ENCODE measurements at places on chromosomes 3 and 15.

DNA sequence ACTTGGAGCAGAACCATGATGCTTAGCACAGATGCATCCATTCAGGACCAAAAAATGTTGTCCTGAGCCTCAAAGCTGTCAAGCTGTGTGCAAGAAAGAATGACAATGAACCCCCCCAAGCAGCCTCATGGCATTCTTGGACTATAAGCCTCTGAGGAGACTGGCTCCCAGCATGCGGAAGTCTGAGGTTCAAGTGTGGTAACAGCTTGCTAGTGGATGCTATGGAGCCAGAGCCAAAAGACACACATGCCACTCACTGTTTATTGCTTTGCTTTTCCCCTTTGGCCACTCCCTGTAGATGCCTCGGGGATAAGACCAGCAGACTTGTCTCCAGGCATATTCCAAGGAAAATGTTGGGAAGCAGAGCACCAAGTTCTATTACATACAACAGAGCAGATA, 38.2 kb upstream of the SNRK start:
- no peak overlapping the region for H3K27ac ChIP-seq
- DNase-seq: no peak
- peaks cover 9% of the 10 kb centered on the region for H3K27me3 ChIP-seq
- no peaks in the 10 kb centered on the region for H3K4me1 ChIP-seq

- H3K4me3 ChIP-seq: no peak overlapping the region
- H3K36me3 ChIP-seq: no peaks in the 10 kb centered on the region
- DNase-seq: no peak
- 0 out of 2 replicates have a peak, but pooled peaks cover 3% of the 10 kb centered on the region for H3K4me1 ChIP-seq
- no peaks in the 10 kb centered on the region for H3K27me3 ChIP-seq
Measured at GRCh38 chr3:43718296-43718695, 27.6 kb downstream of the ABHD5 start.

DNA sequence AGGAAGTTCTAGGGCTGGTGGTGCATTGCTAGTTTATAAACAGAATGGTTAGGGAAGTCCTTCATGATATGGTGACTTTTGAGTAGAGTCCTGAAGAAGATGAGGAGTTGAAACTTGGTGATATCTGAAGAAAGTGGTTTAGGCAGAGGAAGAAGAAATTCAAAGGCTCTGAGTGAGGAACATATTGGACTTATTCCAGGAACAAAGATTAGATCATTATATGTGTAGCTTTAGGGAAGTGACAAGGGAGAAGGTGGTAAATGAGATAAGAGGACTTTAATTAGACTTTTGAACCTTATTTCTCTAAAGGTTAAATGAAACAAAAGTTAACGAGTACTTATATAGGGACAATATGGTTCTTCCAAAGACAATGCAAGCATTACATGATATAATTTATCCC, 286.7 kb downstream of the DOCK3 start:
- H3K4me3 ChIP-seq: no peak overlapping the region
- DNase-seq: no peak
- H3K27ac ChIP-seq: no peak overlapping the region
- no peaks in the 10 kb centered on the region for H3K27me3 ChIP-seq
- no peaks in the 10 kb centered on the region for H3K4me1 ChIP-seq

DNA sequence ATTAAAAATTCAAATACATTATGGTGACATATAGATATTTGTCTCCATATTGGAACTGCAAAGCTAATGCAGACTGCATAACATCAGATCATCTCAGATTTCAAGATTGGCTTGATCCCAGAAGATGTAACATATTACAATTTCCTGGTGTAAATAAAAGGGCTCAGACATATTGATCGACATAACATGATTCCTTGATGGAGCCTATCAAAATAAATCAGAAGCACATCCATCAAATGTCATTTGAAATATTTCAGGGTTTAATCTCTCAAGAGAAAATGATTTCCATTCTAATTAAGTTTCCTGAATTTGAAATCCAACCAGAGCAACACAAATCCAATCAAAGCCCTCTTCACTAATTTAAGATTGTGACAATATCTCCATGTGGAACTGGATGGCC, 75.1 kb upstream of the UNC13C start:
- H3K4me1 ChIP-seq: no peaks in the 10 kb centered on the region
- no peak for DNase-seq
- H3K36me3 ChIP-seq: no peaks in the 10 kb centered on the region
- no peak overlapping the region for H3K27ac ChIP-seq
- H3K4me3 ChIP-seq: no peak overlapping the region
- no peaks in the 10 kb centered on the region for H3K27me3 ChIP-seq

- no peak within 1 kb of the TSS for H3K27ac ChIP-seq
- peaks cover 26% of the 10 kb centered on the region for H3K27me3 ChIP-seq
- no peaks in the 10 kb centered on the region for H3K36me3 ChIP-seq
- H3K4me1 ChIP-seq: no peaks in the 10 kb centered on the region
Measured at GRCh38 chr3:13073326-13074005, at the start of gene IQSEC1. TSS of gene IQSEC1 (minus strand) at chr3:13073429. CDS start at chr3:13073014, 415 bp downstream.

- no peaks in the 10 kb centered on the region for H3K27me3 ChIP-seq
- H3K4me1 ChIP-seq: no peaks in the 10 kb centered on the region
- no peaks in the 10 kb centered on the region for H3K36me3 ChIP-seq
- H3K27ac ChIP-seq: no peak overlapping the region
- no peak overlapping the region for H3K4me3 ChIP-seq
Measured at GRCh38 chr15:34116620-34117019, 14.7 kb downstream of the PGBD4 start.

DNA sequence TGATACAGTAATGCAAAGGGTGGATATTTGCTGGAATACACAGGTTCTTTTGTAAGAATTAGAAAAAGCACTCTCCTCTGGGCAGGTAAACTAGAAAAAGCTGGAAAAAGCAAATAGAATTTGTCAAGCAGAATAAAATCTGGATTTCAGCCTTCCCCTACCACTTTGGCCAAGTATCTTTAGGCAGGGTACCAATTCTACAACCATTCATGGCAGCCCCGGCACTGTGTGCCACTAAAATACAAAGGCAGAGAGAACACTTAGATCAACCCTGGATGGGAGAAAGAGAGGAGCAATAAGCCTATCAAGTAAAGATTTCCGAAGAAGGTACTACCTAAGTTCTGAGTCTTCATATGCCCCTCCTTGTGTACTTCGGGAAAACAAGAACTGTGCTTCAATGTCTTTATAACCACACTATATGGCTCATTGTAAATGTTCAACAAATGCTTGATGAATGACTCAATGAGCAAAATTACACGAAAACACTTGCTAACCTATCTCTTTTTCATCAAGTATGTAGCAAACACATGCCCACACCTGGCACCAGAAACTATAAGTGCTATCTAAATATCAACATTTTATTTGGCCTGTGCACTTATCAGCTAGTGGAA, 20.8 kb downstream of the STAG1 start:
- no peaks in the 10 kb centered on the region for H3K36me3 ChIP-seq
- H3K4me3 ChIP-seq: no peak overlapping the region
- peaks cover 26% of the 10 kb centered on the region for H3K4me1 ChIP-seq
- H3K27me3 ChIP-seq: no peaks in the 10 kb centered on the region

DNA sequence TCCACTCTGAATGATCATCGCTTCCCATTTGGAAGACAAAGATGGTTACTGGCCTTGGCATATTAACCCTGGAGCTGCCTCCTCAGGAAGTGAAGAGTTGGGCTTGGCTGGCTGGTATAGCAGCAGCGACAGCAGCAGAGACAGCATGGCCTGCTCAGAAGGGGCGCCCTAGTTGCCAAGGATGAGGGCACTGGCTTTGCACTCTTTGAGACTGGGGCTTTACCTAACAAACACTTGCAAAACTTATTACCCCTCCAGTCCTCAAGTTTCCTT, 68.5 kb upstream of the RBP1 start:
- H3K27me3 ChIP-seq: no peaks in the 10 kb centered on the region
- no peaks in the 10 kb centered on the region for H3K36me3 ChIP-seq
- H3K4me1 ChIP-seq: no peaks in the 10 kb centered on the region
- no peak for DNase-seq

DNA sequence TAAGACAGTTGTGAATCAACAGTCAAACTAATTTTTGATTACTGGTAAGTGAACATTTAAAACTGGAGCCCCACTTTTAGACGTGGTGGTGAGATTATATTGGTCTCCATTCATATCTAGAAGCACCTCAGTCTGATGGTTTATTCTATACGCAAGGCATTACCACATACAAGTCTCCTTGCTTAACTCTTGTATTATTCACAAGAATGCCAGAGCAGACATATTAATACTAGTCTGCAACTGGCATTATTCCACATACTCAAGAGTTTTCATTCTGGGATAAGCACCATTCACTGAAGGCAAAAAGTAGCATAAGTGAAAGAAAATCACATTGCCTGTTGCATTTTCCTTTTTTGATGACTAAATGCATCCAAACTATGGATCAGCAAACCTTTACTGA, 36.9 kb upstream of the MEIS2 start:
- no peaks in the 10 kb centered on the region for H3K4me1 ChIP-seq
- H3K27me3 ChIP-seq: no peaks in the 10 kb centered on the region
- H3K36me3 ChIP-seq: no peaks in the 10 kb centered on the region
- no peak overlapping the region for H3K4me3 ChIP-seq
- H3K27ac ChIP-seq: no peak overlapping the region

DNA sequence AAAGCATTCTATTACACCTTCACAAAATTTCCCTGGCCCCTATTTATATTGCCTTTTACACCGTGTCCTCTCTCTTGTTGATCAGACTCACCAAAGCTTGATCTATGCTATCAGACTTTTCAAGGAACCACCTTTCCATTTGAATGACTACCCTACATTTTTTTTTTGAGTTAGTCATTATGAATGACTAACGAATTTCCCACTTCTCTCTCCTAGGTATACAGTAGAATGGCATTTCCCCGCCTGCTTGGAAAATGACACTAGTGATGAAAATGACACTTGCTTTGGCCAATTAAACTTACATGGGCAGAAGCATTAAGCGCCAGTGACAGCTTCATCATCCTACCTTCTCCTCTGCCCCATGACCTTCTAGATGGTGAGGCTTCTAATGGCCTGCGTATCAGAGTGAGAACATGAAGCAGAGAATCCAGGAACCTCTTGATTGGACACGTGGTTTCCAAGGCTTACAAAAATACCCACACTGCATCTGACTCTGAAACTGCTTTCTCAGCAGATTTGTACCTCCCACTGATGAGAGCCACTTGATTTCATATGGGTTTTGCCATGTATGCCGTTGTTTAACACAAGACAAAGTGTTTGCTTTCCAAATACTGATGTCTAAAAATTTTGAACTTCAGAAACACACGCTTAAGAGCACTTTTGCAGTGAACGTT, 370.5 kb downstream of the CTNNB1 start:
- H3K27me3 ChIP-seq: no peaks in the 10 kb centered on the region
- no peak overlapping the region for H3K4me3 ChIP-seq
- H3K36me3 ChIP-seq: no peaks in the 10 kb centered on the region

DNA sequence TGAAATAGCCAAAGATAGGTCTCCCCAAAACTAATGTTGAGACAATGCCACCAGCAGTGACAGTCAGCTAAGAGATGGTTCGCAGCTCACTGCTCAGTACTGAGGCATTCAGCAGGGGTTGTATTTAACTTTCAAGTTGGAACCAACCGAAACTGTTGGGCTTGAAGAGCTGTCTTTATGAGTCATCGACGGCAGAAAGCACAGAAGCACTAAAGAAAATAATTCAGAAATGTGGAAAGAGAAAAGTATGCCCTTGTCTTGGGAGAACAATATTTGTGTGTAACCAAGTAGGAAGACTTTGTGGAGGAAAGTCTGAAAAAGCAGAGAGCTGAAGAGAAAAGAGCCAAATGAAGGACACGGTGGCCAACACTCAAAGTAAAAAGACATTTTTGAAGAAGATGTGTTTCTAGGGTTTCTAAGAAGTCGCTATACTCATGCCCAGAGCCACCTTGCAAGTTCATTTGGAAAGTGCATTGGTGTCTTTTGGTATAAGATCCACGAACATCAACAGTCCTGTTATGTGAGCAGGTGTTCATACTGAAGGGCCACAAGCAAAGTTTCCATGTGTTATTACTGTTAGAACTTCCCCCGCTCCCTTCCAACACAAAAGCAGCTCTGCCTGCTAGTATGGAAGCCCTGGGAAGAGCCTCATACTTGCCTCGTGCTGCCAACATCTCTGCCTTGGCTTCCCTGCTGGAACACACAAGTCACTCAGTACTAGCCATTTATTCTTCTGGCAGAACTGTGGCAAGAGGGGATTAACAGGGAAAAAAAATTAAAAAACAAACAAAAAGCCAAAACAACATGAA, 4.1 kb upstream of the RARB start:
- H3K27ac ChIP-seq: no peak overlapping the region
- H3K4me3 ChIP-seq: no peak overlapping the region
- H3K36me3 ChIP-seq: no peaks in the 10 kb centered on the region
- peaks cover 71% of the 10 kb centered on the region for H3K27me3 ChIP-seq
- no peaks in the 10 kb centered on the region for H3K4me1 ChIP-seq
- DNase-seq: no peak

DNA sequence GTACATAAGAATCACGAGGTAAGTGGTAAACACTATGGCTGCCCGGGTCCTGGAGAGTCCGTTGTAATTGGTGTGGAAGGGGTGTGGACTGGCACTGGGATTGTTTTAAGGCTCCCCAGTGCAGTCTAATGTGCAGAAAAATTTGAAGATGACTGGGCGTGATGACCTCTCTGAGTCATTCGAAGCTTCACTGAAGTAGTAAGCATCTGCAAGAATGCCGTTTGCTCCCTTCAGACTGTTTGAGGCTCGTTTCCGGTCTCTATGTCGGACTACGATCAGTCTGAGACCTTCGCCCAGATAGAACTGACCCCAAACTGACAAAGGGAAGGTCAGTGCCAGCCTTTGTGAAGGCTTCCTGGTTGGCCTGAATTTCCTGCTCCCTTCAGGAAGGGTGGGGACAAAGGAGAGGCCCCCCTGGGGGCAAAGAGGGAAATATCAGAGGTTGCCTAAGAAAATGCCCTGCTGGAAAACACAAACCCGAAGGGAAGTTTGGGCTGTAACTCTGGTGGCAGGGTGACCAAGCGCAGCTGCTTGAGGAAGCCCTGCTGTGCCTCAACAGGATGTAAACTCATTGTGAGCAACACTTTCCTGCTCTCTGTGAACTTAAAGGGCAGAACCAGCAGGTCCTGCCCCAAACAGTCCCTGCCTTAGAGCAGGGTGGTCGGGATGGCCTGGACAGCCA, 34.6 kb downstream of the BTD start:
- peaks cover 26% of the 10 kb centered on the region for H3K4me1 ChIP-seq
- peak; percentile 67 for DNase-seq
- peak overlapping the region; percentile 26 for H3K4me3 ChIP-seq
- no peaks in the 10 kb centered on the region for H3K36me3 ChIP-seq
- no peaks in the 10 kb centered on the region for H3K27me3 ChIP-seq
- peak overlapping the region; percentile 72 for H3K27ac ChIP-seq

GRCh38 chr3:149363053-149363452, 14.4 kb downstream of the TM4SF1 start:
- H3K36me3 ChIP-seq: no peaks in the 10 kb centered on the region
- no peak overlapping the region for H3K27ac ChIP-seq
- no peak overlapping the region for H3K4me3 ChIP-seq
- peaks cover 25% of the 10 kb centered on the region for H3K4me1 ChIP-seq
- DNase-seq: no peak

GRCh38 chr15:60795889-60796288, 316.9 kb upstream of the ICE2 start:
- no peak overlapping the region for H3K4me3 ChIP-seq
- DNase-seq: no peak
- no peak overlapping the region for H3K27ac ChIP-seq
- no peaks in the 10 kb centered on the region for H3K36me3 ChIP-seq

- DNase-seq: no peak
- H3K4me1 ChIP-seq: no peaks in the 10 kb centered on the region
- no peak overlapping the region for H3K4me3 ChIP-seq
Measured at GRCh38 chr3:176375519-176375918, 821.8 kb downstream of the TBL1XR1 start.

- no peak for DNase-seq
- peaks cover 27% of the 10 kb centered on the region for H3K4me1 ChIP-seq
- peak overlapping the region; percentile 30 for H3K27ac ChIP-seq
- H3K27me3 ChIP-seq: no peaks in the 10 kb centered on the region
- H3K4me3 ChIP-seq: no peak overlapping the region
Measured at GRCh38 chr3:111769110-111769991, 89.7 kb upstream of the PHLDB2 start.

Measured in HCT116 (cell line).